ENCODE measurements at places on chromosomes 2 and 18.

DNA sequence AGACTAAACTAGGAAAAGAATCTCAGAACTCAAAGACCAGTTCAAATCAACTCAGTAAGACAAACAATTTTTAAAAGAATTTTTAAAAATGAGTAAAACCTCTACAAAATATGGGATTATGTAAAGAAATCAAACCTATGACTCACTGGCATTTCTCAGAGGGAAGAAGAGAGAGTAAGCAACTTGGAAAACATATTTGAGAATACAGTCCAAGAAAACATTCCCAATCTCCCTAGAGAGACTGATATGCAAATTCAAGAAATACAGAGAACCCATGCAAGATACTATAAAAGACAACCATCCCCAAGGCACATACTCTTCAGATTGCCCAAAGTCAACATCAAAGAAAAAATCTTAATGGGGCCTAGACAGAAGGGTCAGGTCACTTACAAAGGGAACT lies 162.7 kb downstream of the WDPCP start:
- DNase-seq, result no peak

- DNase-seq, result no peak
These were observed 876.5 kb downstream of the EPHA4 start for GRCh38 chr2:220695397-220696279.

GRCh38 chr2:221833966-221834365 lies 261.9 kb upstream of the EPHA4 start:
- no peak for DNase-seq

- DNase-seq, result no peak
These were observed 97.4 kb upstream of the CYRIA start for GRCh38 chr2:16763056-16763455.

DNA sequence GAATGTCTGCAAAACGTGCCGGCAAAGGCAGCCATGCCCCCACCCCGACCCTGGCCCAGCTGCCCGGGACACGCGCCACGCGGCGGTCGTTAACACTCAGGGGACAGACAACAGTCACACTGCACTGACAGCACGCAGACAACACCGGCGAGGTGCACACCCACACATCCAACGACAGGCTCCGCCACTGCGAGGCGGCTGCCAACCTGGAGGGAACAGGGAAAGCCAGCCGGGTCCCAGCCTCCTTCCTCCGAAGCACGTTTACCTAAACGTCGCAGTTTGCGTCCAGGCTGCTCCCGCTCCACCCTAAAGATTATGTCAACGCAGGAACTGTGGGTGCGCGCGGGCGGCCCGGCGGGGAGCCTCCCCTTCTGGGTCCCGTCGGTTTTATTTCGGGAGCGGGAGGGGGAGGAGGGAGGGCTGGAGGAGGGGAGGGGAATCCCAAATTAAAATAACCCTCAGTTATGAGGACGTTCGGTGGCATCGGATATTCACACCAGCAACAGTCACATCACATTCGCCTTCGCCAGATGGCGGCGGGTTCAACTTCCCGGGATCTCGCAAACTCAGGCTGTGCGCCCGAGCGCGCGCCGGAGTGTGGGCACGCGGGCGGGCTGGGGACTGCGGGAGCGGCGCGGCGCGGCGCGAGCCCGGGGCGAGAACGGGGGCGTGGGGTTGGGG lies 644 bp downstream of the PTGR3 start:
- no peak for DNase-seq

DNA sequence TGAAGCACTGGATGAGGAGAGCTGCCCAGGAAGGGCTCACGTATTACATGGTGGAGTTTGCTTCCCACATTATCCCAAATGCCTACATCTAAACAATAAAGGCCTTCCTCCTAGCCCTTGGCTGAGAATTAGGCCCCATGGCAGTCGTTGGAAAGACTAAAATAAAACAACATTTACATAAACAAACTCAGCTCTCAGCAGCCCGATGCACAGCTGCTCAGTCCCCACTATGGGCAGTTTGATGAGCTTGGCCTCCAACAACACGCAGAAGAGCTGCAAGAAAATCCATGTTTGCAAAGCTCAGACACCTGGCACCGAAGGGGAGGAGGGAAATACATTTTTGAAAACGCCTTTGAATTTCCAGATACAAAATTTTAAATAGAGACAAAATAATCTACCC lies 352.4 kb downstream of the EIPR1 start:
- DNase-seq, result no peak

- DNase-seq, result no peak
These were observed at the start of gene MTCL1 for GRCh38 chr18:8705238-8705960. TSS of gene MTCL1 (plus strand) at chr18:8705556. CDS start at chr18:8705661, 105 bp downstream.

- no peak for DNase-seq
These were observed 193.8 kb upstream of the ARL4C start for GRCh38 chr2:234690569-234691213.

- DNase-seq, result no peak
These were observed 34.6 kb downstream of the ZNF516 start for GRCh38 chr18:76460482-76460881.

- no peak for DNase-seq
These were observed at the start of gene GALNT5 for GRCh38 chr2:157257312-157258252. TSS of gene GALNT5 (plus strand) at chr2:157257705. CDS start at chr2:157258083, 378 bp downstream.

GRCh38 chr18:58382446-58382845 lies 246.4 kb downstream of the ALPK2 start:
- no peak for DNase-seq

DNA sequence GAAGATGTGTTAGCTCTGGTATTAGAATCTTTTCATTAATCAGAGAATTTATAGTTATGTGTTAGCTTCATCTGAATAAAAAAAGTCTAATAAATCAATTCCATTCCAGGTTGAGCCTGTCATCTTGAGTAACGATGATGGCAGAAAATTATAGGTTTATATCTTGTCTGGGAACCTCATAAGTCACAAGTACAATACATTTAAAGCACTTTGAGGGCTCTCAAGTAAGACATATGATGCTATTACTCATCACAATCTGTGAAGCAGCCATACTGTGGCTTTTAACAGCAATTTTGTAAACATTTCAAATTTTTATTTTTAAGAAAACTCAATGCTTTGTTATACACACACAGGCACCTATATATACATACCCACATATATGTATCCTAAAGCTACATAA lies 484.1 kb upstream of the VRK2 start:
- DNase-seq, result no peak

DNA sequence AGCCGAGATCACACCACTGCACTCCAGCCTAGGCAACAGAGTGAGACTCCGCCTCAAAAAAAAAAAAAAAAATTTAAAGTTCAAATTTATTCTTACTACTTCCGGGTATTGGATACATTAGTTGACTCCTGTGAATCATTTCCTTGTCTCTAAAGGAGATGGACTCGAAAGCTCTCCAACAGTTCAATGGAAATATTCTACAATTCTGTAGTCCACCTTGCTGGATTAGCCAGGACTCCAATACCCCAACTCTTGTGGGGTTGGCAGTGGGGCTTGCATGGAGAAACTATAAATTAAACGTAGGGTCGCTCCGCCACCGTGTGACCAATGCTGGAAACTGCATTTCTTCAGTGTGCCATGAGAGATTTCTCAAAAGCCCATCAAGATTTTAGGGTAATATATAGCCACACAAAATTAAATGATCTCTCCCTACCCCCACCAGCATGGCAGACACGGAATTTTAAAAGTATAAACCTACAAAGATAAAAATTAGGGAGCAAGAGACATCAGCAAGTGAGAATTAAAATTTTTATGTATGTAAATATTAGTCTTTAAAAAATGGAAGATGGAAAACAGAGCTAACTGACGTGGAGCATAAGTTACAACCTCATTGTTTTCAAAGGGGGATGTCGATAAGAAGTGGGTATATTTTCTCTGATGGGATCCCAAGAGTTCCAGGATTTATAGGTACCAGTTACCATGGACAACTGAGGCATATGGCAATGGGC lies 27.8 kb upstream of the GAREM2 start:
- peak; percentile 38 for DNase-seq

GRCh38 chr18:9577361-9577760 lies 37.0 kb downstream of the PPP4R1 start:
- DNase-seq, result no peak

DNA sequence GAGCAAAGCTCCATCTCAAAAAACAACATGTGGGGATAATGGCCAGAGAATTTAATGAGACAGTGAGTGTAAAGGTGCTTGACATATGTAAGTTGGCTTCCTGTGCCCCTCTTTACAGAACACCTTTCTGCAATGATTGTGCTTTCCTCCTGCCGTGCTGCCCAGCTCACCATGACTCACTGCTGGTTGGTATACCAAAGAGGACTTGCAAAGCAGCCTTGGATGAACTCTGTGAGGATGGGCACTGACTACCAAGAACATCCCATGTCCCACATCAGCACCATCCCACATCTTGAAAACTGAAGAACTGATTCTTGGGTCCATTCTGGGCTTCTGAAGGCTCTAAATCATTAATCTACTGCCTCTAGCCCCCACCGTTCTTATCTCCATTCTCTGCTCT lies 52.2 kb downstream of the NGEF start:
- DNase-seq, result no peak

- DNase-seq, result no peak
These were observed 257.9 kb downstream of the DYSF start for GRCh38 chr2:71711133-71711855.

- no peak for DNase-seq
These were observed 51.3 kb downstream of the OTX1 start for GRCh38 chr2:63101954-63102353.

DNA sequence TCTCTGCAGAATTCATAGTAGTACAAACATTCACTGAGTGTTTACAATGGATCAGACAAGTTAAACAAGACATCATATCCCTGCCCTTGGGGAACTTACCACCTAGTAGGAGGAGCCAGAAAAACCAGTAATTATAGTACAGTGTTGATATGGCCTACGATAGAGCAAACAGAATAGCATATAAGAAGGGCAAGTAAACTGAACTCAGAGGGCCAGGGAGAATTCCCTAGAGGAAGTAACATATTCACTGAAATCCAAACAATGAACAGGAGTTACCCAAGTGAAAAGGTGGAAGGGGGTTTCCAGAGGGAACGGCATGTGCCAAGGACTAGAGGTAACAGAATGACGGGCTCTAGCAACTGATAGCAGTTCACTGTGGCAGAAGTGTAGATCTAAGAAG lies 34.1 kb downstream of the NHEJ1 start:
- no peak for DNase-seq

GRCh38 chr2:145402706-145403277 lies 882.9 kb upstream of the ZEB2 start:
- no peak for DNase-seq

All from stimulated activated CD4-positive, alpha-beta T cell treated with anti-CD3 and anti-CD28 coated beads, TNF-alpha, amount 100 ng/mL, for 4 hours (primary cell).